ENCODE measurements at places on chromosomes 12 and 14. TPM values are rescaled to one million over a fixed set of nuclear protein-coding genes. Genes with fewer than 3 reads are reported as not detected.
A peak's percentile ranks its signal among the peaks of the same experiment; 100 is the strongest.

DNA sequence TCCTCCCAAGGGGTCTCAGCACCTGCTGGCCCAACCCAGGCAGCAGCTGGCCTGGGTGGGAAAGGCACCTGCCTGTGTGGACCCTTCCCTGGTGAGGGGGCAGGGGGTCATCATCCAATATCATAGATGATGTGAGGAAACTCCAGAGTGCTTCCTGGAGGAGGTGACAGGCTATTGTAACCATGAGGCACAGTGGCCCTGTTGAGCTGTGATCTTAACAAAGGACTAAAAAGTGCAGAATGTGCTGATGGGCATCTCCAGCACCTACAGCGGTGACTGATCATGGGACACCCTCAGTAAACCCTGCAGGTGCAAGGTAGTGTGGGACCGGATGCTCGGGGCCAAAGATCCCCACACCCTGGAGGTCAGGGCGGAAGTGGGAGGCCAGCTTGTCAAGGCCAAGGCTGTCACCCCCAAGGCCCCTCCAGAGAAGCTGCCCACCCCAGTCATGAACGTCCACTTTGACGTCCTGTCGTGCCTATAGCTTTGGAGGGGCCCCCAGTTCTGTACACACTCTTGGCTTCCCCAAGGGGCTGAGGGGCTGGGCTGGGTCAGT, 7.5 kb downstream of the MMP17 start:
- H3K4me1 ChIP-seq = peaks cover 6% of the 10 kb centered on the region
- peaks cover 14% of the 10 kb centered on the region for H3K27me3 ChIP-seq
- H3K4me3 ChIP-seq = no peak overlapping the region

DNA sequence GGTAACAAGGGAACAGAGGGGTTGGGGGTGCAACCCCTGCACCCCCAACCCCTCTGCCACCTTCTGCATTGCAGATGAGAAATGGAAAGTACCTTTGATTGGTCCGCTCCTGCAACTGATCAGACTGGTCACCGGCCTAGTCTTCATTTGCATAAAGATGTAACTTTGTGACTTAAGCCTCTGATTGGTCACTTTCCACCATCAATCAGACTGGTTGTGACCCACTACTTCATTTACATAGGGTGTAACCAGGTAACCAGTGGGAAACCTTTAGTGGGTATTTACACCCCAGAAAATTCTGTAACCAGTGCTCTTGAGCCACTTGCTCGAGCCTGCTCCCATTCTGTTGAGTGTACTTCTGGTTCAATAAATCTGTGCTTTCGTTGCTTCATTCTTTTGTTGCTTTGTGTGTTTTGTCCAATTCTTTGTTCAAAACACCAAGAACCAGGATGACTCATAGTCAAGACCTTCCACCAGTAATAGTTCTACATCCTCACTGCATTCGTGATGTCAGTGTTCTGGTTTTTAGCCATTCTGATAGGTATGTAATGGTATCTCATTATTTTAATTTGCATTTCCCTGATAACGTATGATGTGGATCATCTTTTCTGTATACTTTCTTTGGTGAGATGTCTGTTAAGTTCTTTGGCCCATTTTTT, 30.8 kb downstream of the LEMD3 start:
- H3K27ac ChIP-seq = no peak overlapping the region
- H3K36me3 ChIP-seq = no peaks in the 10 kb centered on the region
- no peaks in the 10 kb centered on the region for H3K4me1 ChIP-seq
- DNase-seq = no peak

DNA sequence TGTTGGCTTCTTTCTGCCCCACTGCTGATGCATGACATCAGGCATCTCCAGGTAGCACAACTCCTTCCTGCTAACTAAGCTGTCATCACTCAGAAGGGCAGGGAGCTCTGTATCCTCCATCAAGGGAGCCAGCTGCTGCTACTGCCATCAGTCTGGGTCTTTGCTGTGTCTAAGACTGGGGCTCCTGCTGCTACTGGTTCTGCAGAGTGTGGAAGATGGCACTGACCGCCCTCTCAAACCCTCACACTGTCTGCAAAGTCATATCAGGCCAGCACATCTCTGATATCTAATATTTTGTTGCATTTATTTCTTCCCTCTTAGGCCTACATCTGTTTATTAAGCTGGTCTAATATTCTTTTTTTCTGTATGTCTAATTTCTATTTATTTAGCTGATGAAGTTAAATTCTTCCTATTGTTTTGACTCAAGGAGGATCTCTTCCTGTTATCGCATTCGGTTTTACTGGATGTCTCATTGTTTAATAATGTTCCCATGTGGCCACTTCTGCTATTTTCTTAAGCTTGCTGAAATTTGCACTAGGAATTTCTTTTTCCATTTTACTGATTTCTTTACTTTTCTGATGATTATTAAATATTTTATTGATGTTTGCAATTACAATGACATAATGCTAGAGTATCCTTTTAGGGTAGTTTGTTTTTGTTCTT, 7.6 kb upstream of the E2F7 start:
- DNase-seq = no peak
- no peak overlapping the region for H3K27ac ChIP-seq
- no peaks in the 10 kb centered on the region for H3K27me3 ChIP-seq
- no peak overlapping the region for H3K4me3 ChIP-seq
- H3K36me3 ChIP-seq = no peaks in the 10 kb centered on the region

- no peak overlapping the region for H3K27ac ChIP-seq
- peak; percentile 75 for DNase-seq
- H3K4me1 ChIP-seq = no peaks in the 10 kb centered on the region
- no peak overlapping the region for H3K4me3 ChIP-seq
- no peaks in the 10 kb centered on the region for H3K36me3 ChIP-seq
- H3K27me3 ChIP-seq = no peaks in the 10 kb centered on the region
Measured at GRCh38 chr14:58166005-58166983, 14.3 kb upstream of the ARMH4 start.

DNA sequence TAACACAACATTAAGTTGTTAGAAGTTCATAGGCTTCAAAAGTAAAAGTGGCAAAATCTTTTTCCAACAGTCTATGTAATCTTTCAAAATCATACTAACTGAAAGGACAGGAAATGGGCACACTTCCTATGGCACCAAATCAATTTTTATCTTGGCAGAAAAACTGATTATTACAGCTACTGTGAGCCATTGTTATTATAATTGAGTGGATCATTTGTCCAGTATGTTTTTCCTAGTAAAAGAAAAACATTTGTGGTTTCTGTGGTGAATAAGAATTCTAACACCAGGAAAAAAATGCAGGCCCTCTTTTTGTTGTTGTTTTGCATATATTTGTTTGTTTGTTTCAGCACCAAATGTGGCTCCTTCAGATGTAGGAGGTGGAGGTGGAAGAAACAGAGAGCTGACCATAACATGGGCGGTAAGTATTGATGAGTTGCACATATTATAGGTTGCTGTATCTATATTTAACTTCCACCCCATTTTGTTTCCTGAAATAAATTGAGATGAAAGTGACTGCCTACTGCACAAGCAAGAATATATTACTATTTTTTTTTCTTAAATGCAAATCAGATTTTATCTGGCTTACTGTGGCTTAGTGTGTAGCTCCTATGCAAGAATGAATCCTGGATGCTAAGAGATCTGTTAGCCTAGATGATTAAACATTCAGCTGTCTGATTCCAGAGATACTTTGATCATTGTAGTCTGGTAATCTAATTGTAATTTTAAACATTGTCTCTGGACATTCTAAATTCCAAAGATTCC, 174.1 kb upstream of the PDZRN4 start:
- H3K4me1 ChIP-seq = no peaks in the 10 kb centered on the region
- DNase-seq = no peak
- no peaks in the 10 kb centered on the region for H3K27me3 ChIP-seq
- H3K4me3 ChIP-seq = no peak overlapping the region

DNA sequence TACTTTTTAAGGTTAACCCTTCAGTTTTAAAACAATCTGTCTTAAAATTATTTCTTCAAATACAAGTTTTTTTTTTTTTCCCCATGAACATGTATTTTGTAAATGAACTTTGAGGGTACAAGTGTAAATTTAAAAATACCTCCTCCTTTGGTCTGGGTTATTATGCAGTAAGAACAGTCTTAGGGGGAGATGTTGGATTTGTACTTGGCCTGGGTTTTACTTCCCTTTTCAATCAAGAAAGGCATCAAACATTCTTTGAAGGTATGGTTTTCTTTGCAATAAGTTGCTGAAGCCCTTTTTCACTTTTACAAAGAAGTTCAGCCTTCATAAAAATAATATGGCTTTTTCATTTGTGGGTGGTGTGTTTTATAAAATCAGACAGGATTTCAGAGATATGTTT, 20.5 kb downstream of the WBP11 start:
- no peak overlapping the region for H3K4me3 ChIP-seq
- no peaks in the 10 kb centered on the region for H3K4me1 ChIP-seq
- H3K27me3 ChIP-seq = no peaks in the 10 kb centered on the region
- DNase-seq = no peak
- no peak overlapping the region for H3K27ac ChIP-seq

DNA sequence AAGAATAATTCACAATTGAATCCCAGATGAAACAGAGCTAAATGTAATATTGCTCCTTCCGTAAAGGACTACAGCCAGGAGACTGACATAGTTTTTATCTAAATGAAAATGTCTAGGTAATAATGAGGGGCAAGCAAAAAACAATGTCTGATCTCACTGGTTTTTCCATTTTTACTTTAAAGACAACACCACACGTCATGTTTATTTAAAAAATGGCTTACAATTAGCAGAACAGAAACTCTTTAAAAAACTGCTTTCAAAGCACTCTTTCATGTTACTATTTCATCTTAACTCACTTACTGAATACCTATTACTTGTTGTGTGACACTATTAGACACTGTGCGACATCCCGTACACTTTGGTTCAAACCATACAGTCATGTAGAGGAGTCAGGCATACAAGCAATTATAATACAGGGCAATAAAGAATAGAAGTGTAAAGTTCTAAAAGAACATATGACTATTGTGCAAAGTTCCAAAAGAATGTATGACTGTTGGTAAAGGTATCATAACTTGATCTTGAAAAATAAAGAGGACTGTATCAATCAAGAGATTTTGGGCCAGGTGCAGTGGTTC, 9.1 kb downstream of the BTBD7 start:
- peaks cover 2% of the 10 kb centered on the region for H3K4me1 ChIP-seq
- no peak for DNase-seq
- no peaks in the 10 kb centered on the region for H3K27me3 ChIP-seq
- no peaks in the 10 kb centered on the region for H3K36me3 ChIP-seq
- no peak overlapping the region for H3K27ac ChIP-seq

DNA sequence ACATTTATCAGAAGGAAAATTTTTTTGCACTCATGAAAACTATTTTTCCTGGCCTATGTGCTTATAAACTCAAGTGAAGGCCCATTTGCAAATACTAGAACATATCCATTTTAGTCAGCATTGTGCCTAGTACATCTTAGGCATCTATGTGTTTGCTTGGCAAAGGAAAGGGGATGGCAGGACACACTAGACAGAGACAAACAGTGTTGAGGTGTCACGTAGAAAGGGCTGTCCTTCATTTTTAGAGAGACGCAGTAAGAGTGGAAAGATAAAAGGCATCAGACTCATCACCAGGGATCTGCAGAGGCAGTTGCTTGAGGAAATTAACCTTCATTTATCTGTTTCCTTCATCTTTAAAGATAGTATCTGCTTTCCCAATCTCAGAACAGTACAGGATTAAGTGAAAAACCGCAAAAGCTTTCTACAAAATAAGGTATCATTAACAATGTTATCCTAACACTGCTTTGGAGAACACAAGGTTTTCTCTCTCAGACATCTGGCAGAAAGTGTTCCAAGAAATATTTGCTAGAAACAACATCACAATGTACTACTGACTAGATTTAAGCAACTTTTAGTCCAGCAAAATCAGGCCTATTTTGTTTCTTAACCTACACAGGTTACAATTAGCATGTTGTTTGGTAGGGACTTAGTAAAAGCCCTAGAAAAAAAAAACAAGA, 2.0 kb downstream of the YBX3 start:
- peak overlapping the region; percentile 93 for H3K27ac ChIP-seq
- H3K4me3 ChIP-seq = peak overlapping the region; percentile 97
- H3K36me3 ChIP-seq = no peaks in the 10 kb centered on the region
- DNase-seq = no peak

DNA sequence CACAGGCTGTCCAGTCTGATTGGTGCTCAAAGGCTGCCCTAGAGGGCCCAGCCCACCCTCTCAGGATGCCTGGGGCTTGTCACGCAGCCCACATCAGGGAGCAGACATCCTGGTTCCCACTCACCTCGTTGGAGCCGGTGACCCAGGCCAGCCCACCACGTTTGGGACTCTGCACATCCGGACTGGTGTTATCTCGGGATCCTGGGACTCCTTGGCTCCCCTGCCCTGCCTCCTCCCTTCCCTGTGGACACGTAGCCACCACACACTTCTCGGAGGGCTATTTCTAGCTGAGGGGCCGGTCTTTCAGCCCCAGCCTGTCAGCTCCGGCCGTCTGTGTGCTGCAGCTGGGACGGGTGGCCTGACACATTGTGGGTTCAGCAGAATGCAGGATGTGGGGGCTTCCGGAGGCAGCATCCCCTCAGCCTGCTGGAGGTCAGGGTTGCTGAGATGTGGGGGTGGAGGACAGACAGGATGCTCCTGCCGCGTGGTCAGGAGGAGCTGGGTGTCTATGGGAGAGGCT, 12.8 kb upstream of the FGF23 start:
- no peaks in the 10 kb centered on the region for H3K4me1 ChIP-seq
- no peak for DNase-seq
- H3K36me3 ChIP-seq = no peaks in the 10 kb centered on the region
- H3K4me3 ChIP-seq = no peak overlapping the region
- H3K27ac ChIP-seq = no peak overlapping the region

POTEG gene
- 42.6 TPM for total RNA-seq

CTSG gene
- 3.9 TPM for total RNA-seq

ABCC9 gene
- total RNA-seq = 10.5 TPM
